ENCODE measurements at places on chromosomes 13 and 19. TPM values are rescaled to one million over a fixed set of nuclear protein-coding genes. Genes with fewer than 3 reads are reported as not detected.

The GPR18 gene
- 15.1 TPM for total RNA-seq

The ZNF525 gene
- 23.2 TPM for total RNA-seq

The HNRNPM gene
- total RNA-seq: 264 TPM

The PDCD5 gene
- total RNA-seq: 186 TPM

The UGGT2 gene
- total RNA-seq: 3.3 TPM

The RUBCNL gene
- total RNA-seq: 352 TPM

The S1PR5 gene
- not detected for total RNA-seq

GRCh38 chr19:56126983-56127780 lies 6.1 kb upstream of the ZNF787 start:
- no peak for DNase-seq

DNA sequence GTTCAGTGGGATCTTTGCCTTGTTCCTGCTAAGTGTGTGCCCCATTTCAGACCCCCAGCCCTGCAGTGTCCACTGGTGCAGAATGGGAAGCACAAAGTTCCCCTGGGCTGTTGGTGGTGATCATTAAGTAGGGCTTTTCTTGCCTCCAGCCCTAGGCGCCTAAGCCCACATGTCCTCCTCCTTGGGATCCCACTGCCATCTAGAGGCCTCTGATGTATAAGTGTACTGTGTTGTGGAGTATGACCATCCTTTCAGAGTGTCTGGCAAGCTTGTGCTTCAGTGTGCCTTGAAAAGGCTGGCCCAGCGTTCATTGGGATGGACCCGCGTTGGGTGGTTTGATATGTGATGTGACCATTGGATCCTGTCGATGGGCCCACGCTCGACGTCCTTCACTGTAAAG lies 71.2 kb downstream of the WASF3 start:
- peak; percentile 10 for DNase-seq

DNA sequence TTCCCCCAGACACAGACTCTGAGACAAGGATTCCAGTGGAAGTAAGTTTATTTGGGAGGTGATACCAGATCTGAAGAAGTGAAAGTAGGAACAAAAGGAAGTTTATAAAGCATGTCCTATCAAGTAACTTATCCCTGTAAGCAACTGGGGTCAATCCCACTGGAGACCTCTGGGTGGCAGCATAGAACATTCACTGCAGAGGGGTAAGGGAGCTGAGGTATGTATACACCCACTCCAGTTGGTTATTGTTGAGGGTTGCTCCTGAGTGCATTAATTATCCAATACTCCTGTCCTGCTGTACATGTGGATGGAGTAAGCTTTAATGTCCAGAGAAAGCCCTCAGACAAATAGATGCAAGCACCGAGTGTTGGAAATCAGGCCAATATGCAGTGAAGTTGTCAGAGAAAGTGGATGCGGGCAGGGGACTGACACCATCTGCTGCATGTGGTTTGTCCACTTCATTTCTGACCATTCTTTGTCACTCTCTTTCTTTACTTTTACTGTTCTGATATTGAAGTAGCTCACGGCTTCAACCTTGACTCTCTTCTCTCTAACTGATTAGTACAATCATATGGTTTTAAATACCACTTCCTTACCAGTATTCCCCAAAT lies 46.7 kb downstream of the NOTCH3 start:
- DNase-seq: peak; percentile 55

- DNase-seq: no peak
Observed at GRCh38 chr19:31301306-31301980, 47.8 kb downstream of the TSHZ3 start.

DNA sequence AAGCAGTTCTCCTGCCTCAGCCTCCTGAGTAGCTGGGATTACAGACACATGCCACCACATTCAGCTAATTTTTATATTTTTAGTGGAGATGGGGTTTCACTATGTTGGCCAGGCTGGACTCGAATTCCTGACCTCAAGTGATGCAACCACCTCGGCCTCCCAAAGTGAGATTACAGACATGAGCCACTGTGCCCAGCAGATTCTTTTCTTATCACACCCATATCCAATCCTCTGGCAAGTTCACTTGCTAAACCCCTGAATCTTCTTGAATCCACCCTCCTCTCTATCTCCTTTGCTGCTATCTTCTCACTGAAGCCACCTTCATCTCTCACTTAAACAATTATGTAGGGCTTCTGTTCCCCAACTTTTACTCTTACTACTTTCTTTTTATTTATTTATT lies 17.5 kb downstream of the TMEM143 start:
- no peak for DNase-seq

DNA sequence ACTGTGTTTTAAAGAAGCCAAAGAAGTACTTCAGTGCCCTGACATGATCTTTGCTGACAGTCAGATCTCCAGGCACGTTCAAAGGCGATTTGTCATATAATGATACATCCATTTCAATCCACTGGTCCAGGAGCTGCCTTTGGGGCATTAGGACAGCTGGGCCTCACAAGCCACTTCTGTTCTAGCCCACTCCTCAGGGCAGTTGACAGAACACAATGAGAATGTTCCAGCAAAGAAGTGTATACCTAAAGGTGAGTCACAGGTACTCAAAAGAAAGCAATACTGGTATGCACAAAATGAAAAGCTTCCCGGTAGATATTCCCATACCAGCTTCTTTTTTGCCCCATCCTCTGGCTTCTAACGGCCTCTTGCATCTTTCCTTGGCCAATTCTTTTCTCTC lies 12.5 kb upstream of the MAP3K10 start:
- no peak for DNase-seq

GRCh38 chr13:51236491-51236792 lies 14.2 kb downstream of the FAM124A start:
- DNase-seq: no peak

DNA sequence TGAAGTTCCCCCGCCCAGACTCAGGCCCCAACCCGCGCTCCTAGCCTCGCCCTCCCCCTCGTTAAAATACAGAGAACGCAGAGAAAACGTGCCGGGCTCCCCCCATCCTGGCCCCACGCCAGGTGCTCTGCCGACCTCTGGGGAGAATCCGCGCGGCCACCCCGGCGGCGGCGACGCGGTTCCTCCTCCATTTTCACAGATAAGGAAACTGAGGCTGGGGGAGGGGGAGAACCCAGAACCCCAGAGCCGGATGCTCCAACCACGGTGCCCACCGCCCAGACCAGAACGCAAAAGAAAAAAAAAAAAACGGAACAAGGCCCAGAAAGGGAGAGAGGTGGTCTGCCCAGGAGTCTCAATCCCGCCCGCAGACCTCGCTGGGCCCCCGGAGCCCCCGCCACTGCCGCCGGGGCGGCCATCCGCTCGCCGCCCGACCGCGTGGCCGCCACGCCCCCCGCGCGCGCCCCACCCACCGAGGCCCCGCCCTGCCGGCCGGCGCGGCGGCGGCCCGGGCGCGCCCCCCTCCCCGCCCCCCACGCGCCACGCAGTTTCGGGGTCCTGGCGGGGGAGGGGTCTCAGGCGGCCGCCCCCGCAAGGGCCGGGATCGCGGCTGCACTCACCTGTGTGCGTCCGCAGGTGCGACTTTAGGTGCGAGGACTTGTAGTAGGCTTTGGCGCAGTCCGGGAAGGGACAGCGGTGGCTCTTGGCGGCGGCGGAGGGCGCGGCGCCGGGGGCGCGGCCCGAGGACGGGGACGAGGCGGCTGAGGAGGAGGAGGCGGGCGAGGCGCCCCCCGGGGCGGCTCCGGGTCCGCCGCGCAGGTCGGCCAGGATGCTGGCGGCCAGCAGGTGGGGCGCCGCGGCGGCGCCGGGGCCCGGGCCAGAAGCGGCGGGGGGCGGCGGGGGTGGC lies 703 bp downstream of the KLF16 start:
- DNase-seq: peak; percentile 58

DNA sequence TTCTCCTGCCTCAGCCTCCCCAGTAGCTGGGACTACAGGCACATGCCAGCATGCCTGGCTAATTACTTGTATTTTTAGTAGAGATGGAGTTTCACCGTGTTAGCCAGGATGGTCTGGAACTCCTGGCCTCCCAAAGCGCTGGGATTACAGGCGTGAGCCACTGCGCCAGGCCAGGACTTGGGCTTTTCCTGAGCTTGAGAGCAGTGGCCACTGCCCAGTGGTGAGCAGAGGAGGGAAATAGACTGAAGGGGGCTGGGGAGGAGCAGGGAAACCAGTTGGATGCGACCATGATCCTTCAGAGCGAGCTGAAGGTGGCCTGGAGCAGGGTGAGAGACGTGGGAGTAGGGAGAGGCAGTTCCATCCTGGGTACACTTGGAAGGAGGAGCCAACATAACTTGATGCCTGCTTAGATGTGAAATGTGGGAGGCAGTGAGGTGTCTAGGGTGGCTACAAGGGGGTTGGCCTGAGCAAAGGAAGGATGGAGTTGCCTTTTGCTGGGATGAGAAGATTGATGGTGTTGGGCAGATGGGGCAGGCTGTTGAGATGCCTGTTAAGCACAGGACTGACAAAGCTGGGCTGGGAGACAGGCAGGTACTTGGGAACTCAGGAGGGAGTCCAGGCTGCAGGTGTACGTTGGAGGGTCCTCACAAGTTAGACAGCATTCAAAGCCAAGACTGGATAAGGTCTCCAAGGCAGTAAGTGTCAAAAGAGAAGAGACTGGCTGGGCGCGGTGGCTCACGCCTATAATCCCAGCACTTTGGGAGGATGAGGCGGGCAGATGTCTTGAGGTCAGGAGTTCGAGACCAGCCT lies 31.8 kb downstream of the KCTD15 start:
- no peak for DNase-seq

- no peak for DNase-seq
Observed at GRCh38 chr19:17220207-17220758, 5.1 kb downstream of the USE1 start.

- DNase-seq: no peak
Observed at GRCh38 chr13:111345682-111346081, 25.2 kb downstream of the TEX29 start.

GRCh38 chr19:18304458-18305310 lies 18.2 kb downstream of the LSM4 start:
- DNase-seq: peak; percentile 83

DNA sequence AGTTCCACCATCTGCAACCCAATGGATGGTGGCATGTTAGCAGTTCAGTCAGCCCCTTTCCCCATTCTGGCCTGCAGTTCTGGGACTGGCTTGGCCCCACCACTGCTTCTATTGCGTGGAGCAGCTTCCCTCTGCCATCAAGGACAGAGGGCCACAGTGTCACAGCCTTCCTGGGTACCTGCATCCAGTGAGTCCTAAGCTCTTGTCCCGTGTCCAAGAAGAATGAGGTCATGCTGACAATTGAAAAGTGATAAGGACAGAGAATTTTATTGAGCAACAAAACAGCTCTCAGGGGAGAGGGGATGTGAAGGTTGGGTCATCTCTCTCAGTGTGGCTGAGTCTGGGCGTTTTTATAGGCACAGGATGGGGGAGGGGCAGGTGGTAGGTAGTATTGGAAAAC lies 33.5 kb upstream of the SIN3B start:
- DNase-seq: peak; percentile 25

DNA sequence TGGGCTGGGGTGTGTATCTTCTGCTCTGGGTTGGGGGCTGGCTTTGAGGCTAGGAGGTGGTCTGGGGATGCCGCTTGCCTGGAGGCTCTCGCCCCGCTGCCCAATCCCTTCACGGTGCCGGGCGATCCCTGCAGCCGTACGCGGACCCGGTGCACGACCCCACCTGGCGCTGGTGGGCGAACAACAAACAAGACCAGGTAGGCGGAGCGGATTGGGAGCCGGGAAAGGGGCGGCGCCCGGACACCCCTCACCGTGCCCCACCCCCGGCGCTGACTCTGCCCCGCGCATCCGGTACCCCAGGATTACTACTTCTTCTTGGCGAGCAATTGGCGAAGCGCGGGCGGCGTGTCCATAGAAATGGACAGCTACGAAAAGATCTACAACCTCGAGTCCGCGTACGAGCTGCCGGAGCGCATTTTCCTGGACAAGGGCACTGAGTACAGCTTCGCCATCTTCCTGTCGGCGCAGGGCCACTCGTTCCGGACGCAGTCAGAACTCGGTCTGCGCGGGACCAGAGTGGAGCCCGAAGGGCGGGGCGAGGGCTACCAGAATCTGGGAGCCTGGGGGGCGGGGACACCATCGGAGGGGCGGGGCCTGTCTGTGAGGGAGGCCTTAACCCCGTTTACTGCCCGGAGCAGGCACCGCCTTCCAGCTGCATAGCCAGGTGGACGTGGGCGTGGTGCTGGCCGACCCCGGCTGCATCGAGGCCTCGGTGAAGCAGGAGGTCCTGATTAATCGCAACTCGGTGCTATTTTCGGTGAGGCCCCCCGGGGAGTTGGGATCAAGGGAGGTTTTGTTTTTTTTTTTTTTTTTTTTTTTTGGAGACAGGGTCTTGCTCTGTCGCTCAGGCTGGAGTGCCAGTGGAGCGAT lies 12.1 kb upstream of the PSMD8 start:
- DNase-seq: peak; percentile 74

- DNase-seq: peak; percentile 82
Observed at GRCh38 chr19:19459707-19460251, 54.3 kb downstream of the GATAD2A start.

DNA sequence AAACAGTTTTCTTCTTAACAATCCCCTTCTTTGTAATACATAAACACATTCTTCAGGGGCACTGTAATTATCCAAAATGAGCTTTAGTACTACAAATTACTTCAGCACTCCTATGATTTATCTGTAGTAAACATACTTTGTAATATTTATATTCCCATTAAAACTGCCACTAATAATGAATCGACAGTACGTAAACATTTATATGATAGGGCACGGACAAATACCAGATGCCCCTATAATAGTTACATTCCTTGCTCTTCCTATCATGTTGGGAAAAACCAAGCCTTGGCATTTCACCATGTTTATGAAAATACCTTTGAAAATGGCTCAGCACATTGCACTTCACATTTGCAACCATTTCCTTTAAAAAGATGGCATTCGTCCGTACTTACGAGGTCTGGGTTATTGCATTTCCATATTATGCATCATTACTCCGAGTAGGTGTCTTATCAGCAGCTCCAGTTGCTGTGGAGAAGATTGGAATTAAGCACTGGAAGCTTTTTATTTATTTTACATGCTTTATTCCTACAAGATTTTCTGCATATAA lies 1043.4 kb downstream of the DIAPH3 start:
- no peak for DNase-seq

DNA sequence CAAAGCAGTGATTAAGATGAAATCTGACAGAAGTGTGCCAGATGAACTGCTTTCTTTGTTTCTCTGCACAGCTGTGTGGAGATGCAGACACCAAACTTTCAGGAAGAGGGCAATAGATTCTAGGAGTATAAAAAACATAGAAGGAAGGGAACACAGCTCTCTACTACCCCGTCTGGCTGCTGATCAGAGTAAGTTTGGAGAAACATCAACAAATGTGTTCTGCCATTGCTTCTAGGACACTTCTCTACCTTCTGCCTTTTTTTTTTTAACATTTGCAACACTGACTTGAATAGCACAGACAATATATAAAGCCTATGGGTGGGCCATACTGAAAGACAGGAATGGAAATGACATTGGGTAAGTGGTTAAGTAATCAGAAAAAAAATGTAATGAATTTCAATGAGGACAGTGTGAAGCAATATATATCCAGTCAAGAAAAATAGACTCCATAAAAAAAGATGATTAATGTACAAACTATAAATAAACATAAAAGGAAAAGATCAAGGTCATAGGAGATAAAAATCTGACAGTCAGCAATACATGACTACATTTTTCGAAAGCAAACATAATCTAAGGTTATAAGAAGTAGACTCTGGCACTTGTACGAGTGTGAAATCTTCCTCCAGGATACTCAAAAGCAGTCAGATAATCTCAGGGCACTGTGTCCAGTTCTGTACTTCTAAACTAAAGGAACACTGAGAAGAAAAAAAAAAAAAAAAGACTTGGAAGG lies 21.4 kb downstream of the NUFIP1 start:
- no peak for DNase-seq

All from OCI-LY7 (cell line).